ENCODE measurements at places on chromosomes 2 and 18. TPM values are rescaled to one million over a fixed set of nuclear protein-coding genes. Genes with fewer than 3 reads are reported as not detected.

TLX2 gene
- not detected for total RNA-seq

TM4SF20 gene
- not detected for total RNA-seq

CRYGC gene
- not detected for total RNA-seq

DNA sequence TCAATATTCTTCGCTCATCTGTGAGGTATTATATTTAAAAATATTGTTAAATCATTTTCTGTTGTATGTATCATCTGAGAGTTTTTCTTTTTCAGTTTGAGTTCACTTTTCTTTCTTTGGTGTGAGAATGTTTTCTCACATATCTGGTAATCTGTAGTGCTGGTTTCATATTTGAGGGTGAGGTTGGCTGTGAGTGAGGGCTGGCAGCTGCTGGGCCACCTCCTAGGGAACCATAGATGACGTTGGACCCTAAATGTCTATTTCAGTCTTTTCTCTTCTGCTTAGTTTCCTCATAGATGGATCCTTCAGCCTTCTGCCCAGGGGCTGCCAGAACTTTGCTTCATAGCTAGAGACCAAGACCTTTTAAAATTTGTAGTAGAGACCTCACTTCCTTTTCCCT lies 33.5 kb downstream of the MGAT5 start:
- no peaks in the 10 kb centered on the region for H3K36me3 ChIP-seq
- H3K27ac ChIP-seq = no peak overlapping the region
- H3K27me3 ChIP-seq = peaks cover 17% of the 10 kb centered on the region
- peaks cover 47% of the 10 kb centered on the region for H3K4me1 ChIP-seq
- H3K4me3 ChIP-seq = no peak overlapping the region
- DNase-seq = no peak

- H3K4me3 ChIP-seq = no peak overlapping the region
- no peak overlapping the region for H3K27ac ChIP-seq
- no peaks in the 10 kb centered on the region for H3K27me3 ChIP-seq
- no peak for DNase-seq
- H3K4me1 ChIP-seq = no peaks in the 10 kb centered on the region
These were observed 12.0 kb downstream of the RUFY4 start for GRCh38 chr2:218081063-218081462.

DNA sequence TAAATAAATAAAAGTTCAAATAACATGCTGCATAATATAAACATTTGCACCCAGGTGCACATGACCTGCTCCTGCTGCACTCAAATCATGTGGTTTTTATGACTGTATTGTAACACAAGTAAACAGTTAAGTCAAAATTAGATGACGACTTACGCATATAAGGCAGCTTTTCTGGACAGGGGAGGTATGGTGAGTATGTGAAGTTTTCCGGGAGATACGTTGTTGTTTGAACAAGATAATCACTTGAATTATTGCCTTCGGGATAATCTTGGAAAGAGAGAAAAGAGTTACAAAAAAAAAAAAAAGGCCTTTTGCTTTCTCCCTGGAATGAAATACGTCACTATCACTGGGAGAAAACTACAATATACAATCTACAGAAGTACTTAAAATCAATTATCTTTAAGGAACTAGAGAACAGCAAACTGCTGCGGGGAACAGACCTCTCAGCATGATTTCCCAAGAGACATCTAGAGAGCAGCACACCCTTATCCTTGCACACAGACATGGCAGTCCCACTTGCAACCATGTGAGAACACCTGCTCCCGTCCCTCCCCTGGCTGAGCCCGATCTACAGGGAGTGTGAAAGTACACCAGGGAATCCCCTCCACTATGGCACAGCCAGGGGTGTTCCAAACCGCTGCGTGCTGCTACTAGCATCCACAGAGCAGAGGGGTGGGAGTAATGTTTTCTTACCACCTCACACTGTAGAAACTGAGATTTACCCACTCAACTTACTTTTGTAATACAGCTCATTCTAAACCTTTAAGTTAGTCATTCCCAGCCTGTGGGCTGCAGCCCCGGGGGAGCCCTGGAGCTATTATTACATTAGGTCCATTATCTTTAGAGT lies 26.3 kb downstream of the B4GALT6 start:
- peak overlapping the region; percentile 53 for H3K27ac ChIP-seq
- no peaks in the 10 kb centered on the region for H3K27me3 ChIP-seq
- no peaks in the 10 kb centered on the region for H3K36me3 ChIP-seq

- H3K27ac ChIP-seq = peak overlapping the region; percentile 30
- no peak for DNase-seq
- H3K4me3 ChIP-seq = no peak overlapping the region
- H3K36me3 ChIP-seq = peaks cover 77% of the 10 kb centered on the region
These were observed 20.0 kb downstream of the ELP2 start for GRCh38 chr18:36149514-36150289.

GRCh38 chr18:1585881-1586488 lies 681.3 kb downstream of the ADCYAP1 start:
- no peak overlapping the region for H3K4me3 ChIP-seq
- no peaks in the 10 kb centered on the region for H3K4me1 ChIP-seq
- H3K27ac ChIP-seq = no peak overlapping the region
- H3K36me3 ChIP-seq = no peaks in the 10 kb centered on the region
- no peaks in the 10 kb centered on the region for H3K27me3 ChIP-seq

GRCh38 chr2:45821558-45822271 lies 170.2 kb downstream of the PRKCE start:
- H3K4me3 ChIP-seq = no peak overlapping the region
- no peaks in the 10 kb centered on the region for H3K36me3 ChIP-seq
- no peak for DNase-seq
- peaks cover 4% of the 10 kb centered on the region for H3K4me1 ChIP-seq
- H3K27ac ChIP-seq = no peak overlapping the region

DNA sequence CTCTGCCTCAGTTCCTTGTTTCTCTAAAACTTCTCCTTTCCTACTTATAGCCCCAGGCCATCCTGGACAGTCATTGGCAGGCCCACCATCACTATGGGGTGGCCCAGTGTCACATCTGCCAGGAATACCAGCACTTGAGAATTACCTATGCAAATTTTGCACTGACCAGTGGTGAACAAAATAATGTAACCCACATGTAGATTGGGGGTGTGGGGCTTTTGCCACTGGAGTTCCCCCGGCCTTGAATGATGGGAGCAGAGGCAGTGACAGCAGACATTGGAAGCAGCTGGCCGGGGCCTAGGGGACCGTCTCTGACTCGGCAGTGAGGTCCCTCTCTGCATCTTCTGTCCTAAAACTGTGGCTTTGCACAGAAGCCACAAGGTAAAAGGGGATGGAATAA lies 24.9 kb upstream of the DNMT3A start:
- H3K27ac ChIP-seq = no peak overlapping the region
- no peak overlapping the region for H3K4me3 ChIP-seq
- DNase-seq = no peak
- no peaks in the 10 kb centered on the region for H3K36me3 ChIP-seq
- H3K27me3 ChIP-seq = no peaks in the 10 kb centered on the region

GRCh38 chr2:9681427-9681817 lies 50.6 kb upstream of the YWHAQ start:
- no peaks in the 10 kb centered on the region for H3K27me3 ChIP-seq
- H3K4me3 ChIP-seq = no peak overlapping the region
- peak; percentile 70 for DNase-seq

DNA sequence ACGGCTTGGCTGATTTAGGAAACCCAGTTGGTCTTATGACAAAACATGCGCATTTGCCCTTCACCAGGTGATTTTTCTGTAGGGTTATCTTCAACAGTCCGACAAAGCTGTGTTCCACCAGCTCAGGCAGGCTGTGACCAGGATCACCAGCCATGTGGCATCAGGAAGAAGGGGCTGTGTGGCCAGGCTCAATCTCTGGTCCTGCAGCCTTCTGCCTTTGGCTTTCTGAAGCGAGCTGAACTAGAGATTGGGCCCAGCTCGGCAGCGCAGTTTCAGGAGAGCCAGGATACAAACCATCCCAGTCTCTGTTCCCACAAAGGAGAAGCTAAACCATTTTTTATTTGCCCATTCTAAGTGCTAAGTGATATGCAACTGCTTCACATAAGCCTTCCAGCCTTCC lies 282.3 kb downstream of the SOX11 start:
- no peaks in the 10 kb centered on the region for H3K4me1 ChIP-seq
- H3K27me3 ChIP-seq = no peaks in the 10 kb centered on the region
- H3K27ac ChIP-seq = no peak overlapping the region
- no peak overlapping the region for H3K4me3 ChIP-seq
- no peaks in the 10 kb centered on the region for H3K36me3 ChIP-seq

GRCh38 chr2:28583899-28584553 lies 88.2 kb downstream of the PLB1 start:
- no peak overlapping the region for H3K4me3 ChIP-seq
- H3K27me3 ChIP-seq = no peaks in the 10 kb centered on the region
- H3K36me3 ChIP-seq = no peaks in the 10 kb centered on the region
- peaks cover 23% of the 10 kb centered on the region for H3K4me1 ChIP-seq
- no peak for DNase-seq

DNA sequence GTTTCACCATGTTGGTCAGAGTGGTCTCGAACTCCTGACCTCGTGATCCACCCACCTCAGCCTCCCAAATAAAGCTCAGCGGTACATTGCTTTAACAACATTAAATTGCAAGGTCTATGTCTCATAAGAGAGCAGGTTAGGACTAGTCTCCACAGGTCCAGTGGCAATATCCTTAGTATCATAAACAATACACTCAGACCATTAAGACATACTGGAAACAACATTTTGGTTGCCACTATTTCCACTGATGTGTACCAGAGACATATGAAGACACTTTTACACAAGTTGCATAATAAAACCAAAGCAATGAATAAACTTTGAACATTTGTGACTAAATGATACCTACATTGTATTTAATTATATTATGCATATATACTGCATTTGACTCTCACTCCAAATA lies 1130.0 kb downstream of the TSN start:
- H3K4me1 ChIP-seq = no peaks in the 10 kb centered on the region
- H3K4me3 ChIP-seq = no peak overlapping the region
- no peaks in the 10 kb centered on the region for H3K27me3 ChIP-seq
- no peak for DNase-seq
- H3K27ac ChIP-seq = no peak overlapping the region
